ENCODE measurements at places on chromosomes 4 and X. TPM values are rescaled to one million over a fixed set of nuclear protein-coding genes. Genes with fewer than 3 reads are reported as not detected.
A peak's percentile ranks its signal among the peaks of the same experiment; 100 is the strongest.

Gene EVC2
- 2.3 TPM for total RNA-seq

Gene STARD8
- 1.1 TPM for total RNA-seq

Gene AMOT
- total RNA-seq: 88.3 TPM

Gene PROM1
- 36.9 TPM for total RNA-seq

Gene CYLC1
- not detected for total RNA-seq

Gene FAM47E
- 2.9 TPM for total RNA-seq

Gene CT45A2
- total RNA-seq: not detected

Gene MTM1
- 7.4 TPM for total RNA-seq

Gene USP46
- total RNA-seq: 72.4 TPM

Gene MGAT4D
- total RNA-seq: not detected

Gene PACRGL
- 10.9 TPM for total RNA-seq

Gene TMPRSS11F
- total RNA-seq: not detected

GRCh38 chr4:163810755-163811154 lies 316.3 kb downstream of the TMA16 start:
- DNase-seq: no peak

DNA sequence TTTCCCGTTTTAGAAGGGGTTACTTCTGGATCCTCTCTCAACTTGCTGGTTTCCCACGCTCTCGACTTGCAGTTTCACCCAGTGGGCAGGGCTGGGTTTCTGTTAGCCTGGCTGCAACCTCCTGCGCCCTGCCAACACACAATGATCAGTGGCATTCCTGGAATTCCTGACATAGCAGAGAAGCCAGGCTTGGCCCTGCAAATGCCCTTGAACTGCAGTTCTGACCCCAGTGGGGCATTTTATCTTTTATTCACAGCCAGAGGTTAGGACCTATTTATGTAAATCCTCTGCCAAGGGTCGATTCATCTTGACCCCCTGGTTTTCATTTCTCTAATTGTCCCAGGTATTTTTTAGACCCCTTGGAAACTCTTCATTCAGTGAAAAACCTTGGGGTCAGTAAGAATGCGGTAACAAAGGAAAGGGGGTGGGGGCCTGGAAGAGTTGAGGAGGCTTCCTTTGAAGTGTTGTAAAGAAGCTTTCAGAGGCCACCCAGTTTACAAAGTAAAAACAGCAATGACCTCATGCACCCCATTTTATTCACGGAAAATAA lies 217.6 kb downstream of the ZNF674 start:
- no peak for DNase-seq

GRCh38 chr4:41142376-41143310 lies 71.7 kb downstream of the APBB2 start:
- DNase-seq: no peak

DNA sequence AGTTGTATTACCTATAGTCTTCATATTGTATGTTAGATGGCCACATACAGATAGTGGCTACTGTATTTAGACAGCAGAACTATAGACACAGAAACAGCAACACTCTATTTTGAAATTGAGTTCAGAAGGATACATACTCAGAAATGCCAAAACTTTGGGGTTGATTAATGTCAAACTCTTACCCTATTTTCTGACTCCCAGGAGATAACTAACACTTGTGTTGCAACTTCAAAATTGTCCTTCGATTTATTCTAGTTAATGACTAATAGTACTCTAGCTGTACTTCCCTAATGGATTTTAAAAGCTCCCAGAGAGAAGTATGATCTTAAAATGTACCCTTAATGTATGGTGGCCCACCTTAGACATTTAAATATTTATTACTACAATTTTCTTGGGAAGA lies 229.9 kb upstream of the UGT8 start:
- no peak for DNase-seq

- no peak for DNase-seq
Measured at GRCh38 chr4:17323554-17324385, 188.1 kb downstream of the QDPR start.

GRCh38 chrX:37383313-37383712 lies 34.1 kb downstream of the PRRG1 start:
- DNase-seq: no peak

DNA sequence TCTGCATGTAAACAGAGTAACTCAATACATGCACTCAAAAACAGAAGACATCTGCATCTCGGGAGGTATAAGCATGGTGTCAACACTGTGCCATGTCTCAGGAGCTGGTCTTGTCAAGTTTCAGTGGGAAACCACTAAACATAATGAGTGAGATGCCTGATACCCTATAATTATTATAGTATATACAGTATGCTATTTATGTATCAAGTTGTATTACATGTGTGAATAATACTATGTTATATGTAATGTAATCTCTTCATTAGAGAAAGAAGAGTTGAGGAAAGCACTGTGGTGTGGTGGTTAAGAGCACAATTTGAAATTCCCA lies 2.5 kb downstream of the PPBP start:
- DNase-seq: no peak

DNA sequence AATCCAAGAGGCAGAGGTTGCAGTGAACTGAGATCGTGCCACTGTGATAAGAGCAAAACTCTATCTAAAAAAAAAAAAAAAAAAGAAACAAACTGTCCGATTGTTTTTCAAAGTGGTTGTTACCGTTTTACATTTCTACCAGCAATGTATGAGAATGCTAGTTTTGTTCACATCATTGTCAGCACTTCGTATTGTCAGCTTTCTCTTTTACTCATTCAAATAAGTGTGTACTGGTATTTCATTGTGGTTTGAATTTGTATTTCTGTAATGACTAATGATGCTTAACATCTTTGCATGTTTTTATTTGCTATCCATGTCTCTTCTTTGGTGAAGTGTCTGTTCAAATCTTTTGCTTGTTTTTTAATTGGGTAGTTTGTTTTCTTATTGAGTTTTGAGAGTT lies 65.8 kb downstream of the GPR101 start:
- no peak for DNase-seq

DNA sequence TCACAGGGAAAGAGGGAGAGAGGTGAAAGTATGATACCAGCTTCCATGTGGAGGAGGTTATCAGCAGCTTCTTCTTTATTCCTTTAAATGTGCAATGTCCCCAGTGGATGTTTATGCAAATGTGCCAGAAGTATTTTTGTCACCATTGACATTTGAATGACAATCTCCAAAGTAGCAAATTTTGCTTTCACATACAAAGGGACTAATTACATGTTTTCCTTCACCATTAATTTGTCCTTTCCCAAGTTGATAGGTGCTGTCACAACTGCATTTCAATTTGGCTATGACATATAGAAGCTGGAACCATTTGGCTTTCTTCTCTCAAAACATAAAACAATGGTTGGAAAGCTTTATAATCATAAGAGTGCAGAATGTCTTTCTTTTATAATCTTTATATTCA lies 469.0 kb upstream of the NWD2 start:
- DNase-seq: no peak

GRCh38 chr4:170931321-170931720 lies 841.6 kb upstream of the AADAT start:
- DNase-seq: no peak

GRCh38 chr4:140271553-140271952 lies 101.9 kb upstream of the SCOC start:
- no peak for DNase-seq

DNA sequence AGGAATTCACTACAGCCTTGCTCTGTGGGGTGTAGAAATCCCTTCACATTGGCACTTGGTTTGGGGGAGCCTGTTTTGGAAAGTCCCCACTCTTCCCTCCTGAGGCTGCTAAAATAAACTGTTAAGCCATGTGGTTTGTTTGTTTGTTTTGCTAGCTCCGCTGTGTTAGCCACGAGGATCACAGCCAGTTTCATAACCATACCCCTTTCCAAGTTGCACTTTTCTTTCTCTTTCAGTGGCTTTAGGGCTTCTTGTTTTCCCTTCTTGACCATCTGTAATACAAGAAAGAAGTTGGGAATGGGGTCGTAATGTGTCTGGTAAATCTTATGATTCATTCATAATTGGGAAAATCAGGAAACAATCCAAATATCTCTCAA lies 24.8 kb upstream of the UXT start:
- DNase-seq: no peak

DNA sequence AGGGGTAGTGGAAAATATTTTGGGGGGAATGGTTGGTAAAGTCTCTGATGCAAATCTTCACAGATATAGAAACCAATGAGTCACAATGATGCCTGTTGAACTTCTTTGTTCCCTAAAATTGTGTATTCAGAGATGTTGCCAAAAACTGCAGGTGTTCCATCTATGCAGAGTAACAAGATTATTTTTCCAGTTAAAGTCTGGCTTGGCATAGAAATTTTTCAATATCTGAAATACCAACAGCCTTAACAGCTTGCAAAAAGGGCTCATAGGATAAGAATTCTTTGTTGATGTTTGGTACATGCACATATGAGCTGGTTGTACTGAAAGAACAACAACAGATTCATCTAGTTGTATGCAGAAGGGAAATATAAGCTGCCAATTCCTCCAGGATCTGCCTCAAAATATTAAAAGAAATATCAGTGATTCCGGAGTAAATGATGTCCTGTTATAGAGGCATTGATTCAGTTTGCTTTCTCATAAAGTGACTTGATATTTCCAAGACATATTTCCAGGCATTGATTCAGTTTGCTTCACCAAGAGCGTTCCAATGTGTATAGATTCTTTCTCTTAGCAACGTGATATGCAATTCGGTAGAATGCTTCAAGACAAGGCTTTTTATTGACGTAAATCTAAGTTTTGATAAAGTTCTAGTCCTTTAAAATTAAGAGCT lies 564.4 kb downstream of the TMA16 start:
- no peak for DNase-seq

DNA sequence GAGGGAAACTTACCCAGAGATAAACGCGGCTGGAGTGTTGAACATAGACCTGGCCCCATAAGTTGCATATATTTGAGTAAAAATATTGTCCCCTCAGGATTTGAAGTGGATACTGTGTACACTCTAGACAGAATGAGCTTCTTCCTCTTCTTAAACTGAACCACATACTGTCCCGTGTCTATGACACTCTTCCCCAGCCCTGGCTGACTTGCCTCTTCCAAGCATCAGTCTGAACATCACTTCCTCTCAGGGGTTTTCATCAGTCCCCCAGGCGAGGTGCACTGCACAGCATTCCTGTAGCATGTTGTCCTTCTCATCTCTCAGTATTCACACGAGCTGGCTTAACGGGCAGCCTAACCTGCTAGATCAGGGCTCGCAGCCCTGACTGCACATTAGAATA lies 80.5 kb upstream of the TMEM150C start:
- no peak for DNase-seq

DNA sequence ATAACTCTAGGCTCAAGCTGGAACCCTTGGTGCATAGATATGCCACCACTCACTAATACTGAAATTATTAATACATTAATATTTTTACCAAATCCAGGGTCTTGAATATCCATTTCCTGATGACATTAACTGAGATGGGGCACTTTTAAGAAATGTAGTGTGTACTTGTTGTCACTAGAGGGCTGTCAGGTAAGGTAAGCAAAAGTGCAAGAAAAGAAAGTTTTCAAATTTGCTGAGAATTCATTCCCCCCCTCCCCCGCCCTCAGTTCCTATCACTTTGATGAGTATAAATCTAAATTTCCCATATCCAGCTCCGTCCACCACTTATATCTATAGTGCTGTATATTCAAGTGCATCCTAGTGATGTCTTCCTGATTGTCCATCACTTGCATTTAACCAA lies 20.5 kb upstream of the WDR44 start:
- DNase-seq: no peak

DNA sequence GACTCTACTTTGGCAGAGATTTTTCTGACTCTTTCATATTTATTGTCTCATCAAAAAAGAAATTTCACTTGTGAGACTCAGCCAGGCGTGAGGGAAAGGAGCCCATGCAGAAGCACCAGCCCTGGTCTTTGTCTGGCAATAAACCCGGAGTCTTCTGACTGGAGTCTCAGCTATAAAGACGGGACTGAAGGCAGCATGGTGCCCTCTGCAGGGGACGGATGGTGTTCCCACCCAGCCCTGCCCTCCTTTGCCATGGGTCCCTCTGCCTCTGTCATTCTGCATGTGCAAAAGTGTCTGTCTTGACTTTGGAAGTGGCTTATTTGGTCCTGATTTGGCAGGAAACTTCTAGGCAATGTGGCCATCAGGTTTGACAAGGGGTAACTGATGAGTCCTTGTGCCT lies 14.2 kb downstream of the ZNF185 start:
- no peak for DNase-seq

GRCh38 chr4:55008166-55009056 lies 117.0 kb downstream of the KDR start:
- DNase-seq: no peak

DNA sequence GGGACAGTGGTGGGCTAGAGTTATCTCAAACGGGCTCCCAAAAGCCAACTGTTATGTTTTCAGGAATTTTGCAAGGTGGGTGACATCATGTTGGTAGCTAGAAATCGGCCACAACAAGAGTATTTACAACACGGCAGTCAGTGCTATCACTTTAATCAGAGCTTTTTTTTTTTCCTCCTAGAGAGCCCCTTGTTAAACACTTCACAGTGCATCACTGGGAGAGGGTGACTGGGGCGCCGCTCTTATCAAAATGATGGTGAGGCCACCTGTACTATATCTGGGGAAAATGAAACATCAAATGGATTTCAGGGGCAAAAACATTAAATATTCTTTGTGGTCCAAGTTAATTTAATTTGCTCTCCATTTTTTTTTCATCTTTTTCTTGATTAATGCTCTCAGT lies 44.9 kb downstream of the MAMLD1 start:
- DNase-seq: no peak

DNA sequence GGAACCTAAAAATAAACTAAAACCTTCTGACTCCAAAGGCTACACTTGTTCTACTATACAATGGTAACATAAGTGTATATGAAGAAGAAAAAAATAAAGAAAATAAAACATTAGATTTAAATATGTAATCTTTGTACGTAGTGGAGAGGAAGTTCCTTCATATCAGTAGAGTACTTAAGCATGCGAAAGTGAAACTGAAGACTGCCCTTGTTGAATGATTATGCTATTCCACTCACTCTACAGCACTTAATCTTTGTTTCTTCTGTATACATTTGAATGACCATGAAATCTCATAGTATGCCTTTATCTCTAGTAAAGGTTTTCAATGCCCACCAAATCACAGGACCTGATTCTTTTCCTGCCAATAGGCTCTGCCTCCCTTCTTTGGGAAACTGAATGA lies 78.9 kb downstream of the NDST3 start:
- no peak for DNase-seq

DNA sequence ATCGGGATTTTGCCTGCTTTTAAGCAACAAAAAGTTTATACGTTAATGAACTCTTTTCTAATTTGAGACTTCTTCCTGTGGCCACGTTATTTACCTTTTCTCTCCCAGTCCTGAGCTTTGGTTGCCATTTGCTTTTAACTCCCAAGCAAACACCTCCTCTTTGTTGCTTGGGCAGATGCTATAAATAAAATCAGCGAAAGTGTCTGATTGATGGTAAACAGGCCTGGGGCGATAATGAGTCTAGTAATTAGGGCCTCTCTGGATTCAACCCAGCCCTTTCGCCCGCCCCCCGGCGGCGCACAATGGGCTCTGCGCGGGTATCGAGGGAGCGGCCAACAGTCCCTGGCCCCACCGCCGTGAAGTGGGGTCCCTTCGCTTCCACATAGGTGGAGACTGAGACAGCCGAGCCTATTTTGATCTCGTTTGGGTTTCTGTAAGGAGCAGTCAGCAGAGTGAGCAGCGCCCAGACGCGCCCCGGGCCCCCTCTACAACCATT lies 790 bp downstream of the CLGN start:
- DNase-seq: peak; percentile 70

- no peak for DNase-seq
Measured at GRCh38 chr4:141352909-141353525, 132.3 kb downstream of the ZNF330 start.

GRCh38 chr4:41363384-41363981 lies 106.8 kb downstream of the UCHL1 start:
- no peak for DNase-seq

GRCh38 chrX:155055494-155055893 lies 15.4 kb downstream of the CMC4 start:
- DNase-seq: no peak

GRCh38 chr4:184950926-184951325 lies 67.4 kb upstream of the HELT start:
- no peak for DNase-seq
